Right cardiac atrium (tissue), 5 donors: ENCODE measurements at places on chromosomes 11 and 22. TPM values are rescaled to one million over a fixed set of nuclear protein-coding genes. Genes with fewer than 3 reads are reported as not detected.

Gene LGR4
- 41.3 TPM for total RNA-seq

Gene SLC6A5
- total RNA-seq, result not detected

Gene PRDM10
- 6.5 TPM for total RNA-seq

Gene LRRN4CL
- total RNA-seq, result 3.3 TPM

Gene OR51B4
- total RNA-seq, result not detected

Gene ZMAT5
- total RNA-seq, result 23.8 TPM

Gene CASP1
- 15.6 TPM for total RNA-seq

Gene HRAS
- 60.4 TPM for total RNA-seq

Gene DBX1
- not detected for total RNA-seq

Gene SDF2L1
- total RNA-seq, result 34.9 TPM

Gene LUZP2
- total RNA-seq, result not detected

Gene NRIP3
- total RNA-seq, result 2.4 TPM

Gene POU2AF3
- total RNA-seq, result 0.40 TPM

Gene DNAJB7
- not detected for total RNA-seq

Gene PATE1
- total RNA-seq, result not detected

Gene SLC35F2
- total RNA-seq, result 2.2 TPM

Gene PTPRCAP
- 1.5 TPM for total RNA-seq

Gene PATE2
- not detected for total RNA-seq

Gene UPK3A
- total RNA-seq, result not detected

Gene MRGPRX4
- not detected for total RNA-seq

Gene YPEL1
- 7.4 TPM for total RNA-seq

Gene KRTAP5-2
- total RNA-seq, result not detected

Gene ALX4
- total RNA-seq, result not detected

Gene YPEL4
- 0.65 TPM for total RNA-seq

Gene OR51B2
- total RNA-seq, result not detected

Gene SCN3B
- total RNA-seq, result 0.20 TPM

Gene TMEM86A
- total RNA-seq, result 6.8 TPM

Gene ARCN1
- total RNA-seq, result 90.3 TPM

Gene CNIH2
- total RNA-seq, result not detected

Gene GPR83
- total RNA-seq, result 0.19 TPM

Gene KCNQ1OT1
- total RNA-seq, result 0.78 TPM

Gene TRPM5
- not detected for total RNA-seq

Gene SAA2
- total RNA-seq, result not detected

Gene CADM1
- total RNA-seq, result 25.4 TPM

Gene SPCS2
- 112 TPM for total RNA-seq

Gene SYNGR1
- total RNA-seq, result 66.4 TPM

Gene GRM5
- total RNA-seq, result not detected

Gene MAPK11
- 7.5 TPM for total RNA-seq

Gene GNG3
- not detected for total RNA-seq

Gene ADORA2A
- 4.5 TPM for total RNA-seq

Gene EMID1
- total RNA-seq, result 0.91 TPM

Gene LRRC55
- not detected for total RNA-seq

Gene MYBPC3
- total RNA-seq, result 1,256 TPM

Gene RASL10A
- 1.4 TPM for total RNA-seq

Gene CTSF
- total RNA-seq, result 103 TPM

Gene VPREB3
- total RNA-seq, result 0.41 TPM
